Natural killer cell treated with Interleukin-12 subunit alpha and Interleukin-12 subunit beta and Interleukin-15 and Interleukin-18, amount 100 ng/mL, for 72 hours (primary cell): ENCODE measurements at places on chromosomes 11 and 22.

- no peak for DNase-seq
These were observed 1.2 kb upstream of the TIRAP start for GRCh38 chr11:126281666-126282175.

- no peak for DNase-seq
These were observed 697.2 kb downstream of the ETS1 start for GRCh38 chr11:127890030-127890615.

DNA sequence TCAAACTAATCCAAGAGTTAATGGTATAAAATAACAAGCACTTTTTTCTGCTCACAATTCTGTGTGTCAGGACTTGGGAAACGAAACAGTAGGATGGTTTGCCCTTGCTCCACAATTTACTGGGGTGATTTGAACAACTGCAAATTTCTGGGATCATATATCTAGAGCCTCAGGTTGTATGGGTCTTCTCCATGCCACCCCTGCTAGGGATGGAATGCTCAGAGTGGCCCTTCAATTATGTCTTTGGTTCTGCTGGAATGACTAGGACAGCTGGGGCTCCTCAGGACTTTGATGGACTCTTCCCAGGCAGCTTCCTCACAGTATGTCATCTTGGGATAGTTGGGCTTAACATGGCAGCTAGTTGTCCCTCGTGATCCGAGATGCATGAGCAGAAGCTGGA lies 223.0 kb upstream of the ANO5 start:
- DNase-seq = no peak

- no peak for DNase-seq
These were observed 56.2 kb upstream of the CRYBB3 start for GRCh38 chr22:25143156-25144076.

DNA sequence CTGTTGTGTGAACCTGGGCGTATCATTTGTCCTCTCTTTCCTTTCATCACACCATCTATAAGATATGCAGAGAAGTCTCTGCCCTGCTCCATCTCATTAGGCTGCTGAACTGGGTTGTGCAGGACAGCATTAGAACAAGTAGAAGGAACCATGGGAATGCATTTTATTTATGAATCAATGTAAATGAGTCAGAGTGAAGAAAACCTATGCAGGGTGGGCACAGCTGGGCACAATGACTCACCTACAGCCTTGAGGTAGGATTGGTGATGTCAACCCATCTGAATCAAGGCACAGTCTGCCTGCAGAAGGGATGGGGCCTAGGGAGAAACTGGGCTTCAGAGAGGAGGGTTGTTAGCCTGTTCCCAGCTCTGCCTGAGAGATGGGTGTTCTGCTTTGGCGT lies 123.4 kb downstream of the CSNK2A3 start:
- no peak for DNase-seq

DNA sequence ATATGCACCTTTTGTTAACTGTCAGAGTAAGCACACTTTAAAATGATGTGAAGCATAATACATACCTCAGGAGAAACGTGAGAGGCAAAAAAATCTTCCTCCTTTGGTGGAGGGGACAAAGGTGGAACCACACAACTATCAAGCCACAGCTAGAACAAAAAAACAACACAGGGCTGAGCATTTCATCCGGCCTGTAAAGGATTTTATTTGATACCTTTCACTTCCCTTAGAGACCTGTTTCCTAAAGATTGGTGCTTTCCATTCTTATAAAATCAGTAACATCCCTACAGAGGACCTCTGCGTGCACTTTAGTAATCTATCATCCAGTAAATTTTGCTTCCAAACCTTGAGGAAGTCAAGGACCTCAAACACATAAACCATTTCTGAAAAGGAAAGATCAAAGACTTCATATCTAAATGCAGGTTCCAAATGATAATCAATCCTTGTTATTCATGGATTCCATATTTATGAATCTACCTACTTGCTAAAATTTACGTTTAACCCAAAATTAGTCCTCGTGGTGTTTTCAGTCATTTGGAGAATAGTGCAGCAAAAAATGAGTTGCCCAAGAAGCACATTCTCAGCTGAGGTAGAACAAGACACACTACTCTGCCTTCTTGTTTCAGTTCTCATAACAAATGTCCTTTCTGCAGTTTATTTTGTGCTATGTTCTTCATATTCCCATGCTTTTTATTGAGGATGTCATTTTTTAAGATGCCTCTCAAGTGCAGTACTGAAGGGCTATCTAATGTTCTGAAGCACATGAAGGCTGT lies 22.7 kb downstream of the ARFGAP3 start:
- DNase-seq = no peak

DNA sequence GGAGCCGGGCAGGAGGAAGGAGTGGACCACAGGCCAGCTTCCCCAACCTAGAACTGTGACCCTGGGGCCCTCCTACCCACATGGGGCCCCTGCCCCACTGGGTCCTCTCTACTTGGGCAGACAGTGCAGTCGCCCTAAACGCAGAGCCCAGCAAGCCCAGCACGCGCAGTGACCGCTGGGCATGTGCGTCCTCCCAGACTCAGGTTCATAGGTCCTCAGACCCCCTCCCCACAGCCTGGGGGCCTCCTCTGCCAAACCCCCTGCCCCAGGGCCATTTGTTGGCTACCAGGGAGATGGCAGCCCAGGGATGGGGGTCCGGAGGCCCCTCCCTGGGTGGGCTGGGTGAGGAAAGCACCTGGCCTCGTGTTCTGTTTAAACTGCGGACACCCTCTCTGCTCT lies 23.9 kb downstream of the RTN4R start:
- DNase-seq = no peak

- no peak for DNase-seq
These were observed 170.3 kb downstream of the CADM1 start for GRCh38 chr11:115333949-115334348.

- DNase-seq = no peak
These were observed 43.9 kb downstream of the NFAM1 start for GRCh38 chr22:42388130-42388797.

- no peak for DNase-seq
These were observed 174.5 kb upstream of the NTM start for GRCh38 chr11:131195661-131196517.

DNA sequence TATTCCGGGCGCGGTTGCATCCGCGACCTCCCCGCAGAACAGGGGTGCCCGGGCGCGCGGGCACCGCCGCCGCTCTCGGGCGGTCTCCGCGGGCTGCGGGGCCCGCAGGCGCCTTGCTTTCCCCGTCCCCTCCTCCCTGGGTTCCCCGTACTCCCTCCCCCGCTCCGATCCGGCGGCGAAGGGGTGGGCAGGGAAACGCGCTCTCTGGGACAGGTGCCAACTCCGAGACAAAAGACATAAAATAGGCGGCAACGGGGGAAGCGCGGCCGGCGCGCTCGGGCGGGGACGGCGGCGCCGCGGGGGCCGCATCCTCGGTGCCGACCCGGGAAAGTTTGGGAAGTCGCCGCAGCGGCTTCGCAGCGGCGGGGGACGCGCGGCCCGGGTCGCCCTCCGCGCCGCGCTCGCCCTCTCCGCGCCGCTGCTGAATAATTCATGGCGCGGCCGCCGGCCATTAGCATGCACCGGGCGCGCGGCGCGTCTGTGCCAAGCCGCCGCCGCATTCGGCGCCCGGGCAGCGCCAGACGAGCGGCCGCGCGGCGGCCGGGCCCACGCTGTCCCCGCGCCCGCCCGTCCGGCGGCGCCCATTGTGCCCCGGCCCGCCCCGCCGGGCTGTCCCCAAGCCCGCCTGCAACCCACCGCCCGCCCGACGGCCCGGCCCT lies 78.7 kb upstream of the PPARA start:
- DNase-seq = peak; percentile 61

DNA sequence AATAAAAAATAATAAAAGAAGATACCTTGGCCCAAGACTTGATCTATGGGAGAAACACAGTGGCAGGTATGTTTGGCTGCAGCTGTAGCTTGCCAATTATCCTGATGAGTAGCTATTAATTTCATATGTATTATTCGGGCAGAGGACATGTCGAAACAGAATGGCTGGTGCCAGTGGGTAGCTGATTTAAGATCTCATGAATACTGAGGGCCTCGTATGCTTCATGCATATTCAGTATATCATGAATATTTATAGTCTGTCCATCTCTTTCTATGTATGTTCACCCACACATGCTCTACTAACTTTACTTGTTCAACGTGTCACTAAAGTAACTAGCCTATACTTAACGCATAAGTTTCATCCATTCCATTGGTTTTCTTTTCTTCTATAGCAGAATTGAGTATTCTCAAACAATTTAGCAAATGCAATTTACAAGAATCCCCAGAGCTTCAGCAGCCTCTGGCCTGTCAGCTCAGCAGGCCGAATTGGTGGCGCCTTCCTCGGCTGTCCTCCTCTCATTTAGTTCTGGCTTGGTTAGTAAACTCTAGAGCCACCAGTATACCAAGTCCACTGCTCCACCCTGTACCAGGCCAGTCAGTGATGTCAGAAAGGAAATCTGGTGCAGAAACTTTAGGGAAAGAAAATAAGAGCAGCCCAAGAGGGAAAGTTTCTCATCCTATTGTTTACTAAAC lies 17.9 kb downstream of the ART5 start:
- DNase-seq = no peak

DNA sequence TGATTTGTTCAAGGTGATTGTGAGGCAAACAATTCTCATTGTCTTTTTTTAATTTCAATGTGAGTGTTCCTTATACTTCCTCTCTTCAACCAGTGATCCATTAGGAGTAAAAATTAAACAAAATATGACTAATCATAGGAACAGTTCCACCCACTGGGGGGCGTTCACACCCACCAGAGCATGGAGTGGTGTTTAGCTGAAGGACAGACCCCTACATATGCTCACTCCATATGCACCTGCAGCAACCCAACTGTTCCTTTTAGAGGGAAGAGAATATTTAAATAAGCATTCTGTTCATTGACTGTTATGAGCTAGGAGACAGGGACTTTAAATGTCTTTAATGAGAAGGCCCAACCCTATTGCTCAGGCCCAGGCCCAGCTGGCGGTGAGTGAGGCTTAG lies 78.7 kb upstream of the DRD2 start:
- DNase-seq = no peak

DNA sequence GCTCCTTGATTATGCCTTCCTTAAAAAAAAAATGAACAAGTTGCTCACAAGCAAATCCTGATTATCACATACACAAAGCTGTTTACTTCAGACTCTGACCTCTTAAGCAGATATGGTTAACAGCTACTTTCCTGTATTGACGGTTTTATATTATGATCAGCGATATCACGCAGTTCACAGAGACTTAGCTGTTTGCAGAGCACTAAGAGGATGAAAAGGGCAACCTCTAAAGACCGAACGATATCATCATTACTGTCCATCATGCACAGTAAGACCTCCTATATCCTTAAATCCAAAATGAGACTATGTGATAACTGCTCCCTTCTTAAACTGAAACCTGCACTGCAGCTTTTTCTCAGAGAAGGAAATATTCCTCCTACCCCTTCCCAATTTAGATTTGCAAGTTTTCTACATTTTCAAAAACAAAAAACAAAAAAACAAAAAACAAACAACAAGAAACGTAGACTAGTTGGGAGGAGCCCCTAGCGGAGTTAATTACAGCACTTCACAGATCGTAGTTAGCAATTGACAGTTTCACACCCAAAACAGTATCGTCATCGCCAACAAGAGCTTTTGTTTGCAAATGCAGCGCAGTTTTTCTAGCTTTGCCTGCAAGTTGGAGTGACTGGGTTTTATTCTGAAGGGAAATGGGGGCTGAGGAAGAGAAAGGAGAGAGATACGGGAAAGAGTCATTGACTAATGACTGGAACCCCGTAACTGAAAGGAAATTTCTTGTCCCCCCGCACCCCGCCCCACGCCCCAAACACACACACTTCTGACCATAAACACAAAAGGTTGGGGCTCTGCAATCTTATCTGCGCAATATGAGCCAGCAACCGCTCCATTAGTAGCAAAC lies 1.2 kb downstream of the DDX6 start:
- DNase-seq = no peak

DNA sequence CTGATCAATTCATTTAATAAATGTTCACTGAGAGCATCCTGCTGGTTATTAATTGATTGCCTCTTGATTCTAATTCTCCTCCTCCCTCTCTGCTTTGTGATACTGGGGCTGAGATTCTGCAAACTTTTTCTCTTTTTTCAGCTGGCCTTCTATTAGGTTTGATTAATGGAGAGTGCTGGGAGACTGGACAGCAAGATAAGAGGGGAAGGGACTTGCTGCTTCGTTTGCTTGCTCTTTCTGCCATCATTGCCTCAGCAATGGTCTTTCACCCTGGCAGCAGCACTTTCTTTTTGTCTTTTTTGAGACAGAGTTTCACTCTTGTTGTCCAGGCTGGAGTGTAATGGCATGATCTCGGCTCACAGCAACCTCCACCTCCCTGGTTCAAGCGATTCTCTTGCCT lies 7.1 kb downstream of the DNHD1 start:
- no peak for DNase-seq

DNA sequence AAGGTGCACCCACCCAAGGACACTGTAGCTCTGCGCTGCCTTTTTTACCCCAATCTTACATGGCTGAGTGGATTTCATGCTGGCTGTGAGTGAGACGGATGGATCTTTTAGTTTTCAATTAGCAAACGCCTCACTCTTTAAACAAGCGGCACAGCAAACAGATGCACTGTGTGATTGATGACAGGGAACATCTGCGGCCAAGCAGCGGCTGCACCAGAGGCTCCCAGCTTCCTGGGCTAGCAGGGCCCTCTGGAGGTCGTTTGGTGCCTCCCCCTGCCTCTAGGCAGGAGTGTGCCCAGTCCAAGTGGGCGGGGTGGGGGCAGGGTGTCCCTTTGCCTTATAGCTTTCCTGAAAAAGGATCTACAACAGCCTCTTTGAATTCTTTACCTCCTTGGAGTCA lies 2.1 kb upstream of the DRD2 start:
- no peak for DNase-seq

DNA sequence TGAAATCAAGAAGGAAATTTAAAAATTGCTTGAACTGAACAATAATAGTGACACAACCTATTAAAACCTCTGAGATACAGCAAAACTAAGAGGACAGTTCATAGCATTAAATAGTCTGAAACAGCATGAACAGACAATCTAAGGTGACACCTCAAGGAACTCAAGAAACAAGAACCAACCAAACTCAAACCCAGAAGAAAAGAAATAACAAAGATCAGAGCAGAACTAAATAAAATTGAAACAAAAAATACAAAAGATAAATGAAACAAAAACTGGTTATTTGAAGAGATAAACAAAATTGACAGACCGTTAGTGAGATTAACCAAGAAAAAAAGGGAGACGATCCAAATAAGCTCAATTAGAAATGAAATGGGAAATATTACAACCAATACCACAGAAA lies 122.8 kb upstream of the TOP3B start:
- no peak for DNase-seq

GRCh38 chr22:31947296-31947695 lies 3.0 kb downstream of the YWHAH start:
- DNase-seq = no peak

GRCh38 chr11:28636033-28636432 lies 527.8 kb downstream of the METTL15 start:
- DNase-seq = no peak

GRCh38 chr11:19740586-19740985 lies 27.9 kb downstream of the NAV2 start:
- DNase-seq = no peak

- no peak for DNase-seq
These were observed 19.0 kb upstream of the CECR2 start for GRCh38 chr22:17350292-17350691.

DNA sequence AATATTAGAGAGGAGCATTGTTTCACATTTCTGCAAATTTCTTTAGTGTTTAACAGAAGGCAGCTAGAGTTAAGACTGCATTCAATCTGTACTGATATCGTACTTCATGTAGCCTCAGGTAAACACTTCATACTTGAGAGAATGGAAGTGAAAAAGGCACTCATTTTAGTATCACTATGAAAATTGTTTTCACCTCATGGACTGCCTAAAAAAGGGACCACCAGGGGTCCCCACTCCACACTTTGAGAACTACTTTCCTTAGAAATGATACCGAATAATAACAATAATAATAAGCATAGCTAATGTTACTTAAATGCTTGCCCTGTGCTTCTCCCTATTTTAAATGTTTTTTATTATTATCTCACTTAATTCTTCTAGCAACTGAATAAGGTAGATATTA lies 95.1 kb downstream of the BLID start:
- DNase-seq = no peak
